Lower leg skin (tissue), 4 donors: ENCODE measurements at places on chromosomes 1 and 21. TPM values are rescaled to one million over a fixed set of nuclear protein-coding genes. Genes with fewer than 3 reads are reported as not detected.

COL16A1 gene
- 104 TPM for total RNA-seq

TSPAN1 gene
- total RNA-seq, result 6.2 TPM

CFAP141 gene
- not detected for total RNA-seq

IL10 gene
- 0.72 TPM for total RNA-seq

LAMC2 gene
- 29.6 TPM for total RNA-seq

HIVEP3 gene
- 7.9 TPM for total RNA-seq
